Activated T-cell treated with anti-CD3 and anti-CD28 coated beads, Interleukin-2, amount 50 U/mL, for 48 hours (primary cell): ENCODE measurements at places on chromosomes 3 and 15.

GRCh38 chr15:88913850-88914169, 631 bp upstream of the MFGE8 start:
- no peak for DNase-seq

GRCh38 chr15:72184165-72184811, 13.3 kb downstream of the GRAMD2A start:
- no peak for DNase-seq

- DNase-seq = no peak
Observed at GRCh38 chr3:3145831-3146230, 19.1 kb downstream of the TRNT1 start.

DNA sequence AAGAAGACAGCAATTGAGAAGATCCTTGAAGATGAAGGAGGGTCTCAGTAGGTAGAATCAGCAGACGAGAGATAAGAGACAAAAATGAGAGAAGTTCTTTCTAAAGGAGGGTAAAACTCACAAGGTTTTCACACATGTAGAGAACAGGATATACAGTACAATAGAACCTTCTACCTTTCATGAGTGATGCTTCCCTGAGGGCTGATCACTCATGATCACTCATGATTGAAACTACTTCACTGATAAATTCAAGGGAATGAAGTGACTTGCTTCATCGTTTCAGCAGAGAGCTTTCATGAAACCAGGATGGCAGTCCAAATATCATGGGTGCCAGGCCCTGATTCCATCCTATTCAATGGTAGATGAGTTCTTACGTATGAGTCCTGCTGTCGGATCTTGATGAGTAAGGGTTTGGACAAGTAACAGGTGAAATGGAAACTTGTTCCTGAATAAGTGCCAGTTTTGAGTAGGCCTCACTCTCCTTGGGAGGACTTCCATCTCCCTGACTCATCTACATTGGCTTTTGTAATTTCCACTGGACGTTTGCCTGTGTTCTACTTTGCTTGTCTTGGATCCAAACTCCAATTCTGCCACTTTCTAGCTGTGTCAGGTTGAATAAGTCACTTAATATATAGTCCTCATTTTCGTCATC, 9.6 kb upstream of the CLDN16 start:
- no peak for DNase-seq

DNA sequence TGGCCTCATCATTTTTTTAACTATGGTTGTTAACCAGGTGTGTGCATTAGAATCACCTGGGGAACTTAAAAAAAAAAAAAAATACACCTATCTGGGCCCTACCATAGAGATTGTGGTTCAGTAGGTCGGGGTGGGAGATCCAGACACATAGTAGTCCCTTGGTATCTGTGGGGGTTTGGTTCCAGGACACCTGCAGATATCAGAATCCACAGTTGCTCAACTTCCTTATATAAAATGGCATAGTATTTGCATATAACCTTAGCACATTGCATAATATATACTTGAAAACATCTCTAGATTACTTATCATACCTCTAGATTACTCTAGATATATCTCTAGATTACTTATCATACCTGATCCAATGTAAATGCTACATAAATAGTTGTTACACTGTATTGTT, 5.0 kb downstream of the IQGAP1 start:
- DNase-seq = no peak

DNA sequence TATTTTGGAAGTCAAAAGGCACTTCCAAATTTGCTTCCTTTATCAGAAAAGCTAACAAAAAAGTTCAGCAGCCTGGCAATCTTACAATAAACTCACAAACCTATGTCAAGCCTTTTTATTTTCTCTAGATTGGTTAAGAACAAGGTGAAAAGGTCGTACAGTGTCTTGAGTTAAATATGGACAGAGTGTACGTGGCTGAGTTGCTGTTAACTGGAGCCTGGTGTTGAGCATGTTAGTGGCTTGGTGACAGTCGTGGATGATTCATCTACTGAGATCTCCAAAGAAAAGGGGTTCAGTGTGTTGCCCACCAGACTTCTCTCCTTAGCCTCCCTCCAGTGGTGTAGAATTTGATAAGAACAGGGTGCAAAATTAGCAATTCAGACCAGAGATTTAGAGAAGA, 89.7 kb downstream of the SSR3 start:
- DNase-seq = no peak

- no peak for DNase-seq
Observed at GRCh38 chr15:60255390-60255789, 142.4 kb downstream of the ANXA2 start.

GRCh38 chr15:98547741-98548138, 100.6 kb upstream of the IGF1R start:
- DNase-seq = no peak

- no peak for DNase-seq
Observed at GRCh38 chr3:46193436-46193835, 14.7 kb downstream of the CCR1 start.

DNA sequence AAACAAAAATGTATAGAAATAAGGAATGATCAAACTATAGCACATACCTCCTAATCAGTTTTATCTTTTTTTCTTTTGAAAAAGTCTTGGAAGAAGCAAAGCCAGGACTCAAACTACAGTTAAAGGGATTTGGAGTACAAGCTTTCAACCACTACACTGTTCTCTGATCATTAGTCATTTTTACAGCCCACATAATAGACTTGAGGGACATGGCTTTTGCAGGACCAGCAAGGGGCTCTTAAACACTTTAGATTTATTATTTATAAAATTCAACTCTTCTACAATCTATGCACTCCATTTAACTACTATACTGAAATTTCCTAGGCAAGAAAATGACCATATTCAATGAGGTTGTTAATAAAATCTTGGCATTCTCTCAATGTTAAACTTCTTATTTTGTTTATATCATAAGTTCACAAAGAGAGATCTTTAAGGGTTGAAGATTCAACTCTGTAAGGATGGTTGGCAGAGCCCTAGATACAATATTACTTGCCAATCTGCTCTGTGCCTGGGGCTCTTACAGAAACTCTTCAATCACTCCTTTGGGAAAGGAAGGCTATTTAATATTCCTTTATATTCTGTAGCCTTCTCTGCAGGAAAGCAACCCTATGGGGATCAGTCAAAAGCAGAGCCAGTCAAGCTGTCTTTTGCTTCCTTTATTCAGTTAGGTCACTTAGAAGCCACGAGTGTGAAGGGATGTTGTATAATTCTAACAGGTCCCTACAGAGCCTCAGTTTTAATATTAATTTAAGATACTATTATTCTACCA, 557.7 kb upstream of the SGO1 start:
- no peak for DNase-seq

DNA sequence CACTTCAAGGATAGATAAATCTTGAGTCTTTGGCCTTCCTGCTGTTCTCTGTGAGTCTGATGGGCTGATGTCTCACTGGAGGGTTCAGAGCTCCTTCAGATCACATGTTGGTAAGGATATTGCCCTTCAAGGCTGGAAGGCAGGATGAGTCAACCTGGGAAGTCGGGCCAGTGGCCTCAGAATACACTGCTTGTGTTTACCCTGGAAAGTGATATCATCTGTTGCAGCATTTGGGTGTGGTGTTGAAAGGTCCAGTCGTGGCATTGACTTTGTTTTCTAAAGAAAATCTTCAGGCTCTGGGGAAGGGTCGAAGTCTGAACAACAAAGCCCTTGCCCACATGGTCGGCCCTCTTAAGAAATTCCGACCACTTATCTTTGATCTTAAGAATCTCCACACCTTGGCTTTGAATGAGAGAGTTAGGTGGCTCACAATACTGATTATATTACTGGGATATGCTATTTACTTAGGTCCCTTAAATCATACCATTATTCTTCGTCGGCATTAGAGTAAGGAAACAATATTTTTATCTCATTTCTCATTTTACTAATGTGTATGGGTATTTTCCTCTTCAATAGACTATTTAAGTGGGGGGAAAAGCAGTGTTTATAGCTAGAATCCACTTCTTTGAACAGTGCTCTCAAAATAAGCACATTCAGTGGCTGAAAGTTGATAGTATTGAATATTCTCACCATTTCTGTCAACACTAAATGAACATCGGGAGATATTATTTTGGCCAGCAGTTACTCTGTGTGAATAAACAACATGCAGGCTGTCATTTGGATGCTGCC, 303.9 kb upstream of the RASGRP1 start:
- DNase-seq = no peak

GRCh38 chr15:73518876-73519733, 76.1 kb downstream of the REC114 start:
- no peak for DNase-seq

- no peak for DNase-seq
Observed at GRCh38 chr15:96334705-96335410, 4.4 kb downstream of the NR2F2 start.

DNA sequence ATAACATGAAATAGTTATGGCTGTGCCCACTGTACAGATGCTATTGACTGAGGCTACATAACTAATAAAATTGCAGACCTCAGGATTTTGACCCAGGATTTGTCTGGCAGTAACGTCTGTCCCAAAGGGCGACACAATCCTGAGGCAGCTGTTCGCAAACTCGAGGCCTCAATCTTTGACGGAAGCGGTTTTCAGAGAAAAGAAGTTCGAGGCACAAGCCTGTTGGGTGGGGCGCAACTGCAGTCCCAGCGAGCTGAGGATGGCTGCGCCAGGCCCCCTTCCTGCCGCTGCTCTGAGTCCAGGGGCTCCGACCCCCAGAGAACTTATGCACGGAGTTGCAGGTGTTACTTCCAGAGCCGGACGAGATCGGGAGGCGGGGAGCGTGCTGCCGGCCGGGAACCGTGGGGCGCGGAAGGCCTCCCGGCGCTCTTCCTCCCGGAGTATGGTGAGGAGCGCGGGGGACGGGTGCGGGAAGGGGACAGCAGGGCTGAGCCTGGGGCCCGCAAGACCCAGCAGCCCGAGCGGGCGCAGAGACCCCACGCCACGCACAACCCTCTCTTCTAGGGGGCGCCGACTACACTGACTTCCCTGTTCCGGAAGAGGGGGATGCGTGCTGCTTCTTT, at the start of gene PARP15:
TSS of gene PARP15 (plus strand) at position 242 of the 623 bp plus-strand sequence. CDS start at position 260, 18 bp downstream.
- peak; percentile 62 for DNase-seq

DNA sequence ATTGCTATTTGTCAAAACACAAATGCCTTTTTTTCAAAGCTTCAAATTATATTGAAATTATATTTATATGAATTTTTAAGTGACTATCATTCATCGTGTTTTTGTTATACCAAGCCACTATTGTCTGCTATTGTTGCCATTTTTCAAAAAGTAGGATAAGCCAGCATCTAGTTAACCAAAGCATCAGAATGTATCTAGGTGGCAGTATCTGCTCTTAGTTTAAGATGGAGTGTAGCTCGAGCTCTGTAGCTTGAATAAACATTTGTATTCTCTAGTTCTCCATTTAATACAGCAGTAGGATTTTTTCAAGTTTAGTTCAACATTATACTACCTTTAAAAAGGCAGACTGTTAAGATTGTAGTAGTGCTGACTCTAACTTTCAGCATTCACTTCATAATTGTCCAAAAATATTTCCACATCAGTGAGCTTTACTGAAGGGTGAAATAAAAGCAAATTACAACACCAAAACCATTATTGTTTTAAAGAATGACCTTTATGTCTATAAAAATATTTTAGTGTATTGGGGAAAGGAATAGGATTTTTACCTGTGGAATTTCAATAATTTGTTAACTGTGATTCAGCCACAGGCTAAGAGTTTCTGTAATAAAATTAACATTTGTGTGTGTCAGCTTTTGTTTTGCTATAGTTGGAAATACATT, 19.6 kb upstream of the C15orf61 start:
- no peak for DNase-seq

DNA sequence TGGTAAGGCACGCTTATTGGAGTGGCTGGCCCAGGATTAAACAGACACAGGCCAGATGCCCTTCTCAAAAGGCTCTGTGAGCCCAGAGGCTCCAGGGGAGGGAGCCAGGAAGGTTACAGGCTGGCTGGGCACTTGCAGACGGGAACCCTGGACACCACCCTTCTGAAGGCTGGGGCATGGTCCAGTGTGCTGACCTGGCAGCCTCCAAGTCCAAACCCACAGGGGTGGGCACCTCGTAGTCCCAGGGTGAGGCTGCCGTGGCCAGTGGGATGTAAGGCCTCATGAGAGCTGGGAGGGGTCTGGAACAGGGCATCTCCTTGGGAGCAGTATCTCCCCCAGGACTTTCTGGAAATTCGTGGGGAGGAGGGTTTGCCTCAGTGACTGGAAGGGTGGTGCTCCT, 19.6 kb downstream of the EFCC1 start:
- DNase-seq = no peak

DNA sequence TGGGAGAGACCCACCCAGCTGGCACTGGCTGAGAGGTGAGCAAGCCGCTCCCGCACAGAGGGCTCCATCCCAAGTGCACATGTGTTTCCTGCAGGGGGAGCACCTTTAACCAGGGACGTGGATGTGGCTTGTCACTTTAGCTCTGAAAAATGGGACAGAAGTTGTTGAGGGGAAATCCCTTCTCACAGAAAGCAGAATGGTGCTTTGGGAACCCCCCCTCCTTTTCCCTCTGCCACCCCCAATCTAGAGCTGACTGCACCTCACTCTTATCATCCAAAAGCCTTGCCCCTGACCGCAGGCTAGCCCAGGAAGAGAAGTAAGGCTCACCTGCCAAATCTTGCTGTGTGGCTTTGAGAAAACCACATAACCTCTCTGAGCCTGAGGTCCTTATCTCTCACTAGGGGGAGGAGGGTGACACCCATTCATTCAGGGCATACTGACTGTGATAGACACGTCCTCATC, 77.9 kb downstream of the RPN1 start:
- DNase-seq = peak; percentile 62

GRCh38 chr15:70703096-70703878, 60.1 kb downstream of the UACA start:
- no peak for DNase-seq

DNA sequence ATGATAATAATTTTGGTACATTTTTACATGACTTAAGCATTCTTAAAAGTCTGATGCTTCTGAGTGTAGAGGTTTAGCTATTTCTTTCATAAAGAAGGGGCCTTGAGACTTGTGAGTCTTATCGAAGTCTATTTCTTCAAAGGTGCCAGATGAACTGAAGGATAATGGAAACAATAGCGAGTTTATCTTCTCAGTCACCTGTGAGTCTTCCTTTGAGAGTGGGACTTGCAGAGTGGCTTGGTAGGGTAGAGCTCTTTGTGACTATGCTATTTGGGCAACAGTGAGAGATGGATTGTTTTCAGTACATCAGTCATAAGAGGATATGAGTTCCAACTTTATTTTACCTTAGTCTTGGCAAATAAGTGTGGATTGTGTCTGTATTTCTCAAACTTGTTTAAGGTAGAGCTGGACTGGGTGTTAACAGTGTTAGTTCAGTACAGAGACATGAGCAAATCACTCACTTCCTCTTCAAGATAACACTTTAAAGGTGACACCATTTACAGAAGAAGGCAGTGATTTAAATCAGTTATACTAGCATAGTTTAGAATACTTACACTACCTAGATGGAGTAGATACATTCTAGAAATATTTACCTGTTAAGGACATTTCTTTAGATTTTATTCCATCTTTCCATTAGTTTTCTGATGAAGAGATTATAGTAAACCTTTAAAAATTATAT, 3.2 kb downstream of the AKAP13 start:
- DNase-seq = no peak

DNA sequence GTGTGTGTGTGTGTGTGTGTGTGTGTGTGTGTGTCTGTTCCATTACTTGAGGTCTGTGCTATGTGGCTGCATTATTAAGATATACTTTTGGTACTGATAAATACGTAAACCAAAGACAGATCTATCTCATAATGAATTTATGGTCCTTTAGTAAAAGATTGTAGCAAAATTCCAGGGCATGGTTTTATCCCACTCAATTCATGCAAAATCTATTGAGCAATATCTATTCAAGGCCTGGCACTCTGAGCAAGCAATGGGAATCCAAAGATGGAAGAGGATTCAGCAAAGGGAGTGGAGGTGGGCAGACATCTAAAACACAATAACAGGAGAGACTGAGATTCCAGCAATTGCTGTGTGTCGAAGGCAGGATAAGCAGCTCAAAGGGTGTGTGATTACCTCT, 86.8 kb downstream of the RFTN1 start:
- DNase-seq = no peak
